ENCODE measurements at places on chromosomes 5 and 9.

DNA sequence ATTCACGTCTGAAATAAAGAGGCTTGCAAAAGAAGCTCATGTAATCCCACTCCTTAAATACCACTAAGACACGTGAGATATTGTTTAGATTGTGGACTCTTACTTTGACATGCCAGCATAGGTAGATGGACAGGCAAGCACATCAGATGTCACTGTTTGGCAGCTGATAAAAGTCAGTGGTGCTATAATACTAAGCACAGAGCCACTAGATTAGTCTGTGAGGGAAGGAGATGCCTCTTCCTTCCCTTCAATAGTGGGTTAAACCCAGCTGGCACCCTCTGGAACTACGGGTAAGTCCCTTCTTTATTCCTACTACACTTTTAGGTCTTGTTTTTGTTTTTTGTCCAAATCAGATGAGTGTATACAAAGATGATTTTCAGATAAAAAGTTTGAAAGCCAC is at the start of gene MYOT:
TSS of gene MYOT (plus strand) at position 197 of the 400 bp plus-strand sequence. CDS start 2,792 bp downstream, outside the sequence.
- no peak for DNase-seq

- DNase-seq, result no peak
Observed at GRCh38 chr5:71961786-71962185, 145.5 kb upstream of the MAP1B start.

GRCh38 chr5:65961633-65962032 is 35.3 kb downstream of the ERBIN start:
- no peak for DNase-seq

- DNase-seq, result no peak
Observed at GRCh38 chr9:94718936-94719335, 7.6 kb upstream of the AOPEP start.

DNA sequence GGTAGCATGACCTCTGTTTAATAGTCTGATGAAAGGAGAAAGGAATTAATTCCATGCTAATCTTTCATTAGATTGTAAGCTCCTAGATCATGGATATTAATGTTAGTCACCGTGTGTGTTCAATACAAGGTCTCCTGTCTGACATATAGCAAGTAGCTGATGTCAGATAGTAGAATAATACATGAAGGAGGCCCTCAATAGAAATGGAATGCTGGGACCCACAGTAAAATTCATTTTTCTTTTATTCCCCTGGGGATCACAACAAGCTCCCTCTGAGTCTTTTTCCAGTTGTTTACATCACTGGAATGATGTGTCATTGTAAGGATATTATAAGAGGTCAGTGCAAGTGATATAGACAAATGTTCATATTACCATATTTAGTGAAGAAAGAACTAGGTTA is 240.3 kb upstream of the TRPC7 start:
- DNase-seq, result no peak

GRCh38 chr9:75890472-75891276 is at the start of gene PCSK5:
Gene PCSK5, plus strand, starts transcription at chr9:75890673. Its CDS starts 509 bp downstream, at chr9:75891182.
- DNase-seq, result peak; percentile 64

- DNase-seq, result no peak
Observed at GRCh38 chr9:12702160-12702758, 9.1 kb downstream of the TYRP1 start.

DNA sequence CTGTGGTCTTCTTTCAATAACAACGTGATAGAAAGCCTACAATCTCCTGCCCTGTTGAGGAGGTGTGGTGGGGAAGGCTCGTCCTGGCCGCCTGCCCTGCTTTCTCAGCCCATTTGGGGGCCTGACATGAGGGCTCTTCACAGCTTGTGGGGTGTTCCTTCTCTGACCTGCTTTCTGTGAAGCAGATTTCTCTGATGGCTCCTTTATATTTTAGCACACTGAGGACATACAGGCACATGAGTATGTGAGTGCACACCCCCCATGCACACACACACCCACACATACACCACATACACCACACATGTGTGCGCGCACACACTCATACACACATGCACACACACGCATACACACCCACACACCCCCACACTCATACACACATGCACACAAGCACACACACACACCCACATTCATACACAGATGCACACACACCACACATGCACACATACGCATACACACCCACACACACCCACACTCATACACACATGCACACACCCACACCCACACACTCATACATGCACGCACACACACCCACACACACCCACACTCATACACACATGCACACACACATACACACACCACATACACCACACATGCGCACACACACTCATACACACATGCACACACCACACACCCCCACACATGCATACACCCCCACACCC is 117.5 kb downstream of the COL5A1 start:
- no peak for DNase-seq

- DNase-seq, result no peak
Observed at GRCh38 chr5:149117970-149118369, 23.3 kb upstream of the ABLIM3 start.

DNA sequence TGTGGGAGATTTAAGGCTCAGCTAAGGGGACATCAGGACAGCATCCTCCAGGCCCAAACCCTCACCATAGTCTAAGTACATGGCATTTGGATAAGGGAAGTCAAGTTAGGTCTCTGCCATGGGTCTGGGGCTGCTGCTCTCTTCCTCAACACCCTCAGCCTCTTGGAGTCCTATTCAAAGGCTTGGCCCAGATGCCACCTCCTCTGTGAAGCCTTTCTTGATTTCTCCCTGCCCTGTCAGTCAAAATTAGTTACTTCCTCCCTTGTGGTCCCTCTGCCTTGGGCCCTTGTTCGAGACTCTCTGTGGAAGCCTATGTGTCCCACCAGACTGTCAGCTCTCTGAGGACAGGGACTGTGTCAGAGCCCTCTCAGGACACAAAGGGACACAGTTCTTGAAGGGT is 17.7 kb upstream of the DAB2IP start:
- no peak for DNase-seq

DNA sequence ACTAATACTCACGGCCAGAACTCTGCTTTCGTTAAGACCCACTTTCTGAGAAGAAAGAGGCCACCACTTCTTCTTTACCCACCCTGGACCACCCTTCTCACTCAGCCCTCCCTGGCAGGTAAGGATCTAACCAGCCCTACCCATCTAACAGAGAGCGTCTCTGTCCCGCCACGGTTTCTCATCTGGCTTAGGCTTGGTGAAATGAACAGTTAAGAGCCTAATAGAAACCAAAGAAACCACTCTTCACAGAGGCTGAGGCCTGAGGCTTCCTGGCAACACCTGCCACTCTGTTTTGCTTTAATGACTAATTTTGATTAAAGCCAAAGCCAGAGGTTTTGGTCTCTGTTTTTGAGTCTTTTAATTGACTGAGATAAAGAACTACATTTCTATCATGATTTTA is 354.1 kb upstream of the SLC30A5 start:
- DNase-seq, result no peak

DNA sequence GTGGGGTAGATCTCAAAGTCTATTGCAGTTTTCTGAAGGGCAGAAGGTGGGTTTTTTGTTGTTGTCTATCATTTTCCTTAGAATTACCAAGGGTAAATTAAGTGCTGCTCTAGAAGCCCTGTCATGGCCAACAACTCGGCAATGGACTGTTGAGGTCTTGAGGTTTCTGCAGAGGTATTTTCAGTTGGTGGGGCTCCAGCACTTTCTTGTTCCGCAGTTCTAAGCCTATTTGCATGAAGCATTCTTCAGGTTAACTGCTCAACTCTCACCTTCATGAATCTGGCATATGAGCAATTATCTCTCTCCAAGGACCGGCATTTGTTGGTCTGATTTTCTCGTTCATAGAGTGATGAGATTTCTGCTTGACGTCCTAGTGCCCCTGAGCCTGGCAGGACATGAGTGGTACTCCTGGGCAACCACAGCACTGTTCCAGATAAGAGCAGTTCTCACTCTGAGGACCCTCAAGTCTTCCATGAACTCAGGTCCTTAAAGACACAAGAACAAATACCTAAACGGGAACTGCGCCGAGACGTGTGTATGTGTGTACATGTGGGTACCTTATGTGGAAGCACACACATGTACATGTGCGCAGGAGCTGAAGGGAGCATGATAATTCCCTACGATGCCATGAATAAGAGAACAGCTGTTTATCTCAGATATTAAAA is 544.5 kb downstream of the CSNK1G3 start:
- no peak for DNase-seq

DNA sequence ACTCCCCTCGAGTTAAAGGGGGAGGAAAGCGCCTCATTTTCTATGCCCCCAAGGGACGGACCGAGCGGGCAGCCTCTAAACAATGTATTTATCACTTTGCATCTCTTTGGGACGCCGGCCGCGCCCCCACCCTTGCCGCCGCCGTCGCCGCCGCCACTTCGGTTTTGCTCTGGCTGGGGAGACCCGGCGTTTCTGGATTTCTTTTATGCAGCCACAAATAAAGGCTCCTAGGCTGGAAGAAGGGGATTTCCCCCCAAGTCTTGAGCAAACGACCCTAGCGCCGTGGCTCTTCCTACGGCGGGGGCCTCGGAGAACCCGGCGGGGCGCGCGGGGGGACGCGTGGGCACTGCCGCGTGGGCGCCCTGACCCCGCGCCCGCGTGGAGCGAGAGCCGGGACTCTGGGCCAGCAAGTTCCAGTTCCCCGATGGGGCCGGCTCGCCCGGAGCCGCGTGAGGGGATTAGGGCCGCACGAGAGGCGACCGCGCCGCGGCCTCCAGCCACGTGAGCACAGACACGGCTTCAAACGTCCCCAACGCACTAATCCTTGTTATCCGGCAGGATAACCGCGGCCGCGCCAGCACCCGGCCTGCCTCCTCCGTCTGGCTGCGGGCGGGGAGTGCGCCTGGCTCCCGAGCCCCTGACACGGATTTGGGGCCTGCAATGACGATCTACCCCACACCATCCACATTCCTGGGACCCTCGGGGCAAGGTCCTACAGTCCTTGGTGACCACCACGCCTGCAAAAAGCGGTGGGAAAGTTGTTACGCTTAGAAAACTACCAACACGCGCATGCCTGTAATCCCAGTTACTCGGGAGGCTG is 7.9 kb upstream of the NEUROG1 start:
- DNase-seq, result no peak

DNA sequence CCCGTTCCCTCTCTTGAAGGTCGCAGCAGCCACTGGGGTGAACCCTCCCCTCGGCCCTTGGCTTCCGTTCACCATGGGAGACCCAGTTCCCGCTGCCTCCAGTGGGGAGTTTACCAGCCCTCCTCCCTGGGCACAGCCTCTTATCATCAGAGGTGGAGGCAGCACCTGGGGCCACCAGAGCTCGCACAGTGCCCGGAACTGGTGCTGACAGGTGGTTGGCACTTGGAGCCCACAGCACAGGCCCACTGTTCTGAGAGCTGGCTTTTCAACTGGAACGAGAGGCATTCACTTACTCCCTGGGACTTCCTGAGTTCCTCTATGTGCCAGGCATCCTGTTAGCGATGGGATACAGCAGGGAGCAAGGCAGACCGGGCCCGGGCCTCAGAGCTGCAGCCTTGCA is 106.8 kb upstream of the FCN2 start:
- DNase-seq, result no peak

DNA sequence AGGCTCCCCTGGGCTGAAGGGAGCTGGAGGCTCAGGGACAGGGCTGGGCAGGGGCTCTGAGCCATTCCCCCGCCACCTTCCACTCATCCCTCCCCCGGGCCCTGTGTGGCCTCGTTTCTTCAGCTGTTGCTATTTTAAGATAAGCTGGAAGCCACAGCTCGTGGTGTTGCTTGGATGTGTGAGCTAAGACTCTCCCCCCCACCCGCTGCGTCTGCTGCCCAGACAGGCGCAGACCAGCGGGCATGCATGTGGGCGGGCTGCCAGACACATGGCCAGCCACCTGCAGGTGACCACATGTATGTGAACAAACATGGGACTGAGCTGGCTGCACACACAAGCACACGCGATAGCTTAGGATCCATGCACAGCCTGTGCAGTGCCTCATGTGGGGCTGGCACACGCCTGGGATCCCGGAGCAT is 8.7 kb downstream of the SNCB start:
- DNase-seq, result no peak

GRCh38 chr9:135737840-135738521 is 36.0 kb downstream of the KCNT1 start:
- DNase-seq, result no peak

GRCh38 chr5:77249475-77249874 is 39.0 kb downstream of the PDE8B start:
- DNase-seq, result no peak

DNA sequence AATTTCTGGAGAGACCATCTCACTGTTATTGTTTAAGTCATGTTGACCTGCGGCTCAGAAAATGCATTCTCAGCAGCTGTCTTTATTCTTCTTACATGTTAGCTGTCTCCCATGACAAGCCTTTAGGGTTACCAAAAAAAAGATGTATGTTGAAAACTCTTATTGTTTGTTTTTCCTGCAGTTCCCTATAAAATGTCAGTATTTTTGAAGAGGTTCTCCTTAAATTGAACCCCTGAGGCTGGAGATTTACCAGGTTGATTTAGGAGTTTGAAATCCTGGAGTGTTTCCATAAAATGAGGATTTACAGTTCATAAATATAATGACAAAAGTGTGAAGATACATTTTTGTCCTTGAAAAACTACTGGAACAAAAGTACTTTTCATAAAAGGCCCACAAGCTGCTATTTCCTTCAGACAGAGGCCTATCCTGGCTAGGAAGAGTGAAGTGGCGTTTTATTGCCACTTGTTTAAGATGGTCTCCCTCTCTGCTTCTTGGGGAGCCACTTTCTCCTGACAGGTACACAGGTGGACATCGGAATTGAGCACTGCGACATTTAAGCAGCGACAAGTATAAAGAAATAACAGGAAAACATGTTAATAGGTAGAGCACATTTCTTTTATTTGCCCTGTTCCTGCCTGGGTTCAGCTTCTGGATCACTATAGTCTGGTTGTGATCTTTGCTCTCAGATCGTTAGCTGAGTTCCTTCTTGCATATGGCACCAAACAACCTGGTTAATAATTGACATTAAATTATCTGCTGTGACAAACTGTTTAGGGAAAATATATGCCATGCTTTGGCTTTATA is 344.8 kb upstream of the RPS23 start:
- DNase-seq, result no peak

GRCh38 chr5:35921930-35922329 is 16.5 kb downstream of the CAPSL start:
- DNase-seq, result no peak

DNA sequence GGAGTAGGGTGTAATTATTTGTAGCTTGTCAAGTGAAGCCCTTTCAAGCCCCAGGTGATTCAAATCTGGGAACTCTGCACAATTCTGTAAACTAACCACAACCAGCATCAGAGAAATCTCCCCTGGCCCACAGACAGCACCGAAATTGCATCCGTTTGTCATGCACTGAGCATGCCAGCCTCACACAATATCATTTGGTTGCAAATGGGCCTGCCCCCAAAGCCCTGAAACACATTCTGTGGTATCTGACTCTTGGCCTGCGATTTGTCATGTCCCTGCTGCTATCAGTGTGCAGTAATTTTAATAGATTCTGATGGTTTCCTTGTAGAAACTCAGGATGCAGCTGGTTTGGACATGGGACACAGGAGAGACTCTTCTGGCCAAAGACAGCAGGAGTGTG is 35.3 kb downstream of the SNX24 start:
- no peak for DNase-seq

Data from activated CD8-positive, alpha-beta memory T cell treated with anti-CD3 and anti-CD28 coated beads for 1 hour (primary cell).